ENCODE measurements at places on chromosomes 6 and 20.

DNA sequence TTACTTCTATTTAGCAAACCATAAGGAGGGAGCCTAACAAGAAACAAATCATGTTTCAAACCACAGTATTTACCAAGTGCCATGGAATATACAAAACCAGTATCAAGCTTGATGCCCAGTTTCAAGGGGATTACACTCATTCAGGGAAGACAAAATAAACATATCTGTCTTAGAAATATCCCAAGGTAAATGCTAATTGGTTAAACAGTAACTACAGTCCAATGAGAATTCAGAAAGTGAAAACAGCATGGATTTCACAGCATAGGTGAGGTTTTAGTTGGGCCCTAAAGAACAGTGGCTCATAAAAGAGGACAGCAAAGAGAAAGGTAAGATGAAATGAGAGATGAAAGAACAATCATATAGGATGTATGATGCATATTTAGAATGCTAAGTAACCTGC is 110.3 kb downstream of the CHD6 start:
- DNase-seq = no peak

- DNase-seq = no peak
Measured at GRCh38 chr6:145034664-145035063, 700.7 kb downstream of the EPM2A start.

DNA sequence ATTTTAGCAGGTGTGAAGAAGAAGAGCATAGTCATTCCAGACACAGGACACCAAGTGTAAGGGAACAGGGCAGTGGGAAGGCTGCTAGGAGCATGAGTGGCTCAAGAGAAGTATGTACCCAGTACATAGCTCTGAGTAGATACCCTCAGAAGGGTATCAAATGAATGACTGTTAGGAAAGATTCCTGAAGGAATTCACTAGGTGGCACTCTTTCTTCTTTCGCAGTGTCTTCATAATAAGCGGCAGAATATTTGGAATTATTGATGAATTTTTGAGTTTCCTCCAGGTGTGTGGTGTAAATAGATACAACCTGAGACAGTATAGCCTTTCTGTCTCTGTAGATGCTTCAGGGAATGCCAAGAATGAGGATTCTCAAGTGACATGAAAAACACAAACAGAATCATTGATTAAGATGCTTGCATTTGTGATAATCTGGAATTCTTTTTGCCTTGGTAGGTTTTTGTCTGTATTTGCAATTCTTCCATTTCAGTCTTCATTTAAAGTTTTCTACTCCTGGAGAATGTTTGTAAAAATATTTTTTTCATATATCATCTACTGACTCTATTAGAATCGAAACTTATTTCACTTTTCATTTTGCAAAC is 264.3 kb upstream of the RIMS1 start:
- DNase-seq = no peak

GRCh38 chr20:64078934-64079272 is 415 bp downstream of the RGS19 start:
- no peak for DNase-seq

DNA sequence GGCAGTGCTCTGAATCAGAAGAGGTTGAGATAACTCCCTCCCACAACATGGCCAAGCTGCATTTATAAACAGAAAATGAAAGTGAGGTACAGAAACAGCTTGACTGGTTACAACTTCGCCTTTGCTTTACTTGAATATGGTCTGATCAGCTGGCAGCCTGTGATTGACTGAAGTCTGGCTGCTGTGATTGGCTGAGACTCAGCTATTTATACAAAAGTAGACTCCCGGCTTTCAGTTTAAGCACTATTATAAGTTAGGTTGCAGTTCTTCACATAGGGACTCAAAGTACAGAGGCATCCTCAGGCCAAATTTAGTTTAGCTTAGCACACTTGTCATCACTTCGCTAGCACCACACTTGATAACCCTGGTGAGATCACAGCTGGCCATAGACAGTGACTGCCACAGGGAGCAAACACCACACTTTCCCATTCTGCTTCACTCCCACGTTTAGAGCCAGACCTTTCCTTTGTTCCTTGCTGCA is 362.6 kb downstream of the EPM2A start:
- peak; percentile 4 for DNase-seq

- DNase-seq = no peak
Measured at GRCh38 chr6:164069350-164069990, 655.0 kb downstream of the QKI start.

GRCh38 chr20:37681384-37682112 is 12.3 kb upstream of the CTNNBL1 start:
- no peak for DNase-seq

DNA sequence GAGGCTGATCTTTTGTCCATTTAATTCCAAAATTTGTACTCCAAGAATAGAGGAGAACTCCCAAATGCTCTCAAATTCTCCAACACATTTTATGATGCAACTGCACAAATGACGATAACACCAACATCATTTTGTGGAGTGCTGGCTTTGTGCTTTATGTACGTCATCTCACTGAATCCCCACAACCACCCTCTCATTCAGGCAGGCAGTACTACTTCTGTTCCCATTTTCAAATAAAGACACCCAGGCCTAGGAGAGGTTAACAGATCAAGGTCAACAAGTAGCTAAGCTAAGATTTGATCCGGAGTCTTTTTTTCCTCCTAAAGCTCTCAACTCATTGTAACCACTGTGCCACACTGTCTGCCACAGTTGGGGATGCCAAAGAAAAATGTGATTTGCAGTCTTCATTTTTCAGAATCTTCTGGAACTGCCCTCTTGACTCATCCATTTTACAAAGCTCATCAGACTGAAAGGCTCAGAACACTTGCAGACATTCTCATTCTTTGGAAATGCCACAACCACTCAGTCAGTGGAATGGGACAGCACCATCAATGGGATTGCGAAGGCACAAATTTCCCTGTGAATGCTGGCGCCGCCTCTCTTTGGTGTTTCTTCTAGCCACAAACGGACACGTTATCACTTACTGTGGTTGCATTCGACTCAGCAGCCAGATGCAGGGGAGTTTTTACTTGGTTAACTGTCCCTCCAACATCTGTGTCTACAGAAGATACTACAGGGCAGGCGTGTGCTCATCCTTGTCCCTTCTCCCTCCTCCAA is 184.4 kb downstream of the GJA10 start:
- DNase-seq = peak; percentile 45

- DNase-seq = no peak
Measured at GRCh38 chr6:149887343-149887742, 10.6 kb downstream of the RAET1E start.

GRCh38 chr20:16434062-16434664 is 139.1 kb downstream of the KIF16B start:
- DNase-seq = peak; percentile 34

GRCh38 chr20:24950128-24950835 is 1.2 kb downstream of the CST7 start:
- no peak for DNase-seq

GRCh38 chr6:168624540-168624939 is 183.6 kb downstream of the SMOC2 start:
- DNase-seq = no peak

DNA sequence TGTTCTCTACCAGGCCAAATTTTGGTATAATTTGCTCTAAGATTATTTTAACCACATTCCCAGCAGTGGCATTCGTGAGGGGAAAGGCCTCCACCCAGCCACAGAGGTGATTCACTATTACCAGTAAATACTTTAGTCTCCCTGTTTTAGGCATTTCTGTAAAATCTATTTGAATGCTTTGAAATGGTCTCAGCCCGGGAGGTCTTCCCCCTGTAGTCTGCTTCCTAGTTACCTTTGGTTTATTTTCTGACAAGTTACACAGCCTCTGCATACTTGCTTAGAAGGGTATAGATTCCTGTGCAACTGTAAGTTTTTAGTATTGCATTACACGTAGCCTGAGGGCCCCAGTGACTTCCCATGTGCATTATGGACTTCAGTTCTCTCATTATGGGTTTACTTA is 248.7 kb downstream of the C6orf118 start:
- DNase-seq = no peak

DNA sequence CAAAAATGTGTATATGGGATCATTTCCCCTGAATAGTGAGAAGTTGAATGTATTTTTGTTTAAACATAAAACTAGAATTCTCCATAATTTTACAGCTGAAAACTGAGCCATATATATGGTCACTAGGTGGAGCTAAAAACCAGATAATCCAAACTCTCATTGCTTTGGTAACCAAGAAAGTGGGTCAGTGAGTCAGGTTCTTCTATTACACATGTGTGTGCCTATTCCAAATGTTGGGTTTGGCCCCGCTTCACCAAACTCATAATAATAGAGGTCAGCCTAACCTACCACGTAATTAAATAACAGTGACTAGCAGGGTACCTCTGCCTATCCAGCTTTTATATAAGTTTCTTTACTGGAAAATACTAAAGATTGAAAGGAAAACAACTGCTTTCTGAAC is 19.3 kb upstream of the RNGTT start:
- DNase-seq = peak; percentile 11

GRCh38 chr6:64334636-64335035 is 699.0 kb downstream of the PHF3 start:
- DNase-seq = no peak

- DNase-seq = no peak
Measured at GRCh38 chr6:107740496-107741190, 83.5 kb downstream of the SCML4 start.

GRCh38 chr6:28772480-28773381 is 151.1 kb downstream of the TRIM27 start:
- no peak for DNase-seq

DNA sequence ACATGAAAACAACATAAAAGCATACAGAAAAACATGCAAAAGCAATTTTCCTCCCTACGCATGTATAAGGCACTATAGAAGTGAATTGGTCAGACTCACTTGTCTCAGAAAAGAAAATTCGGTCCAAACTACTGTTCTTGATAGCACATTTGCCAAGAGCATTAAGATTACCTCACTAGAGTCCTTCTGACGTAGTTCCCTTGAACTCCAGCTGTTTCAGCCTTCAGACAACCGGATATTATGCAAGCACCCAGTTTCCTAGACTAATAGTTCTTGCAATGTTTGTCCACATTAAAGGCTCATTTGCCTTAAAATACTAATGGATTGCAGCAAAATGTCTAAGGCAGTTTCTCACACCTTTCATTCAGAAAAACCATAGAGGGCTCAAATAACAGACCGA is 2.5 kb upstream of the CASS4 start:
- peak; percentile 41 for DNase-seq

GRCh38 chr20:25276533-25277050 is 28.7 kb downstream of the PYGB start:
- DNase-seq = peak; percentile 1

DNA sequence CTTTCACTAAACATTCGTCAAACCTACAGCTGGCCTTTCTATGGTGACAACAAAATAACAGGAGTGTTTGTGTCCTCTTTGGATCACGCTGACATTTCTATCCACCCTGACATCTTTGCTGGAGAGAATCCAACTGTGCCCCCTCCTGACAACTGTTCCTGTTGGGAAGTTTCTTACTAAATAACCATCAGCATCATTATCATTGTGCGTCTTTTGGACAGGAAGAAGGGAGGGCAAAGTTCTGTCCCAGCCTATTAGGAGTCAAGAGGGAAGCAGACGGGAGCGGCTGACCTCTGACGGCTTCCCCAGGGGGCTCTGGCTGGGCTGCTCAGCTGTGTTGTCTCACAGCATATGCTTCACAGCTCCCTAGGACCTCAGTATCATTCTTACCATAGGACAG is 195.9 kb upstream of the SULF2 start:
- no peak for DNase-seq

DNA sequence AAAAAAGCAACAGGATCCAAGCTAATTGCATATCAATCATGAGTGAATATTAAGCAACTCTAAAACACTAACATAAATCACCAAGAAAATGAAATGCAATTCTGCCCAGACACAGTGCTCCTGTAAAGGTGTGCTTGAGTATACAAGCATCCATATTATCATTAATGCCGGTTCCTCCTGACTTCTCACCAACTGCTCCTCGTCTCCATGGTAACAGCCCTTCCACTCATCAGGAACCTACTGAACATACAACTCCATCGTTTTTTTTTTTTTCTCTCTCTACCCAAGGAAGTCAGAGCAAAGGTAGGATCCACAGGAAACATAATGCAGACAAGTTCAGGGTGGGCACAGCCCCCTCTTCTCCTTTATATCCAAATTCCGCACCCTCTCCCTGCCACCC is 12.4 kb downstream of the GABBR1 start:
- DNase-seq = no peak

DNA sequence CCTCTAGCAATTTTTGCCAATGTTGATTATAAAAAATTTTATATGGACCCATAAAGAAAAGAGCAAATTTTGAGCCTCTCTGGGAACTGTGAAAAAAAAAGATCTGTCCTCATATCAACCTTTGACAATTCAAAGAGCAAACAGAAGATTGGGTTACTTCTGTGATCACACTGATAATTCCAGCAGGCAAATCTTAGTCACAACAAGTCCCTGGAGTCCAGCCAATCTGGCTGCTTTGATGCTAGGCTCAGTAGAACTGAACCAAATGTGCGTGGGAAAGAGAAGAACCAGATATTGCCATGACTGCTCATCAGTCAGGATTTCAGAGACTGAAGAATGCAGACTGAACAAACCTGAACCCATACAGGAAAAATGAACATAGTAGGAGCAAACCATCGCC is 438.4 kb upstream of the FLRT3 start:
- no peak for DNase-seq

- DNase-seq = no peak
Measured at GRCh38 chr6:6882592-6882991, 225.2 kb upstream of the RREB1 start.

DNA sequence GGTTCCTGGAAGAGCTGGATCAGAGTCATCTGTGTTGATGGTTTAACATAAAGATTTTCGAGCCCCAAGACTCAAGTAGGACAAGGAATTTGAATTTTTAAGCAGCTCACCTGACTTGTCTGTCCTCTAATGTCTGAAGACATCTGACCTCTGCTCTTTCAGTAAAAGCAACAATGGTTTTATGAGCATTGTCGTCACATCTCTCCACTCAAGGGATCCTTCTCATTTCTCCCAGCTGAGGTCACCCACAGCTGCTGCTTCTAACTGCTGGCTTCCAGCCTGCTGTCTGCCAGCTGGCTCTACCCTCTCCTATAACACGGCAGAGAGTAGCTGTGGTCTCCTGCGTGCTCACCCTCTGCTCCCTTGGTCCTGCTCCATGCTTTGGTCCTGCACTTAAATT is 24.7 kb upstream of the HDAC2 start:
- DNase-seq = no peak

GRCh38 chr6:17419189-17419575 is 25.8 kb downstream of the CAP2 start:
- DNase-seq = no peak

GRCh38 chr6:722608-723007 is 29.7 kb upstream of the EXOC2 start:
- no peak for DNase-seq

Measured in CD4-positive, alpha-beta T cell treated with Interferon alpha-2 for 1 hour (primary cell).